ENCODE measurements at places on chromosomes 2 and 18. TPM values are rescaled to one million over a fixed set of nuclear protein-coding genes. Genes with fewer than 3 reads are reported as not detected.

DNA sequence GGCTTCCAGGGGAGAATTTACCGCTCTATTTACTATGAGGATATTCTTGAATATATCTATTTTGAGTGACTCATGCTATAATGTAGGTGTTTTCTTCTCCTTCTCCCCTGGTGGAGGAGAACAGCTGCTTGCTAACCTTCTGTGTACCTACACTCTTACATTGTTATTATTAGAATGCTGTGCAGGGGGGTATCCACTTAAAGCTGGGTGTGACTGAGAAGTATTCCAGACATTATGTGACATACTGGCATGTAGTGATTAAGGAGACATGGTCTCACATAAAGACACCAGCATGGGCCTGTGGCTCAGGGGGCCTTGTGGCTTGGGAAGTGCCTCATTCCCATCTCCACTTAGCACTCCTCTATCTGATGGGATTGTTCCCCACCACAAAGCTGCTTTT is 287.9 kb downstream of the PTPRM start:
- no peaks in the 10 kb centered on the region for H3K4me1 ChIP-seq
- no peaks in the 10 kb centered on the region for H3K27me3 ChIP-seq
- no peak overlapping the region for H3K27ac ChIP-seq
- no peaks in the 10 kb centered on the region for H3K36me3 ChIP-seq
- no peak overlapping the region for H3K4me3 ChIP-seq

- no peak overlapping the region for H3K27ac ChIP-seq
- DNase-seq: no peak
- H3K4me1 ChIP-seq: peaks cover 8% of the 10 kb centered on the region
- H3K4me3 ChIP-seq: no peak overlapping the region
- no peaks in the 10 kb centered on the region for H3K27me3 ChIP-seq
- H3K36me3 ChIP-seq: no peaks in the 10 kb centered on the region
These were observed 59.6 kb upstream of the LINC00305 start for GRCh38 chr18:64208516-64208915.

DNA sequence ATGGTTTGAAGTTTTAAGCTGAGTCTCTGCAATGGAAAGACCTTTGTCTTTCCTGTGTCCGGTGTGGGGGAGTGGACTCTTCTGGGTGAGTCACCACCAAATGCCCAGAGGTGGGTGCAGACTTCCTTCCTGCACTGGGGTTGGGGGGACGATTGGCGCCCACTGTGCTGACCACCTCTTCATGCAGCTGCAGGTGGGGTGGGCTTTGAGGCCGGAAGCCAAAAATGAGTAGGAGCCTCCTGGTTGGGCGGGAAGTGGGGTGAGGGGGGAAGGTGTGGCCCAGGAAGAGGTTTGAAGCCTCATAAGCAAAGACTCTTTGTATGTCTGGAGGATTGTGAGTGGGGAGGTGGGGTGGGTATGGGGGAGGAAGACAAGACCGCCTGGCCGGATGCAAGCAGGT is 27.6 kb downstream of the PAX8 start:
- H3K27ac ChIP-seq: peak overlapping the region; percentile 88
- H3K4me1 ChIP-seq: peaks cover 67% of the 10 kb centered on the region
- H3K36me3 ChIP-seq: peaks cover 30% of the 10 kb centered on the region
- peak overlapping the region; percentile 49 for H3K4me3 ChIP-seq
- DNase-seq: peak; percentile 91
- no peaks in the 10 kb centered on the region for H3K27me3 ChIP-seq

MTIF2 gene
- total RNA-seq: 27.7 TPM

DNA sequence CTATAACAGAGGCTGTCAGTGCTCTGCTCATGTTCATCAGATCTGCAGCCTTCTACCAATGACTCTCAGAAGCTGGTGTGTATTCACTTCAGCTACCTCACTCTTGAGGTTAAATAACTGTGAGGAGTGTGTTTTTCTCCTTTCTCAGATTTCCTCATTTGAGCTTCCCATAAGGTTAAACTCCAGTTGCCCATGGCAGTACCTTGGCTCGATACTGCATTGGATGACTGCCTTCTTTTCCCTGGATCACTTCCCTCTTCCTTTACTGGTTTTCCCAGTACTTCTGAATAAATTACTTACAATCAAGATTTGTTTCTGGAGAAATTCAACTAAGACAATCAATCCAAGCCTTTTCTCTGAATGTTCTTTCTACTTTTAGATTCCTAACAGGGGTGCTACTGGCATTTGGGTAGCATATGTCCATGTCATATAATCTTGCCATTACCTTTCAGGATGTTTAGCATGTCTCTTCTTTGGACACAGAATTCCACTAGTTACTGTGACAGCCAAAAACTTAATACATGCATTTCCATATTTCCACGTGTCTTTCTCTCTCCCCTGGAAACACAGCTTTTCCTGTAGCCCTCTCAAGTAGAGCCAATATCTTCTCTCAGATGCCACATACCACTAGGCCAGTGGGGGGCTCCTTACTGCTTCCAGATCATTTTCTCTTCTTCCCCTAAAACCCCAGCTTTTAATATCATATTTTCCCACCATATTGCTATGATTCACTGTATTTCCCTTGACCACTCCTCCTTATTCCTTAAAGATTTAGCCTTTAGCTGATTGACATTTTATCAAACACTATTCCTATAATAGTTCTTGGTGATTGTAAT is 15.0 kb upstream of the SPOPL start:
- no peak overlapping the region for H3K4me3 ChIP-seq
- no peak for DNase-seq
- H3K36me3 ChIP-seq: peaks cover 2% of the 10 kb centered on the region
- H3K27me3 ChIP-seq: no peaks in the 10 kb centered on the region

DNA sequence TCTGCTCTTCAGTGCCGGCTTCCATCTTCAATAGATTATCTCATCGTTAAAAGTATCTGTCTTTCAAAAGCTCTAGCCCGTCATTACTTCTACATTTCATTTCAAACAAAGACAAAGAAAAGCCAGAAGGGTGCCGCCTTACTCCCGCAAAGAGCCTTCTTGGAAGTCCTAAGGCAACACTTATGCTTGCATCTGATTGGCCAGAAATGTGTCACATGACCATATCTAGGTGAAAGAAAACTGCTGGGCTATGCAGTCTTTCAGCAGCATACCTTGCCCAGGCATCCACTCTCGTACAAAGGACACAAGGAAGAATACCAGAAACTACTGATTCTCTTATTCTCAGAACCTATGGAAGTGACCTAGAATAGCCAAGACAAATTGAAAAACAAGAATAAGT is 217.1 kb upstream of the SLC35G4 start:
- no peak overlapping the region for H3K27ac ChIP-seq
- H3K4me3 ChIP-seq: no peak overlapping the region
- H3K4me1 ChIP-seq: no peaks in the 10 kb centered on the region

DNA sequence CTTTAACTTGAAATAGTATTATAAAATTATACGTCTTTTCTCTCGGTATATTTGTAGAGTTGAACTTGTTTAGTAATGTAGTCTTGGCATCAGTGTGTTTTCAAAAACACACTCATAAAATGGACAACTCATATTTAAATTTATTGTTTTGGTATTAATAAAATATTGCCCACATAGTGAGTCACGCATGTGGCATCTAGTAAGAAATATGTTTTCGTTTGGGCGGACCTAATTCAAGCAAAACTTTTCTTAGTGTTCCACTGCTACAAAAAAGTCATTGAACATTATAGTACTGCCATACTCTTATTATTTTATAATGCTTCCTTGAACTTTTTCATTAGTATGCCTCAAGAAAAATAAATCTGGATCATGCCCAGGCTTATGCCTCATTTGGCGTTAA is 31.1 kb upstream of the FAM237A start:
- peaks cover 3% of the 10 kb centered on the region for H3K4me1 ChIP-seq
- H3K27me3 ChIP-seq: no peaks in the 10 kb centered on the region
- H3K4me3 ChIP-seq: no peak overlapping the region

DNA sequence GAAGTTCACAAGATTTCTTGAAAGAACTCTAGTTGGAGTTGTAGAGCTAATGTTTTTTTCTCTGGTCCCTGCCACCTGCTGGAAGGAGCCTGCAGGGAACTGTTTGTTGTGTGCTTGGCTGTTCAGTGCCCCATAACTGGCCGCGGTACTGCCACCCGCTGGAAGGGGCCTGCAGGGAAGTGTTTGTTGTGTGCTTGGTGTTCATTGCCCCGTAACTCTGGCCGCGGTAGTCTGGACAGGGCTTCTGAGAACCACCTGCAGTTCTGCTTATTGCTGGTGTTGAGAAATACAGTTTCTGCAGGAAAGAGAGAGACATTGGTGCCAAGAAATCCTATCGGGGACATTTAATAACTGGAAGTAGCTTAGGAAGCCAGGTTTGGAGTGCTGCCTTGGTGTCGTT is 58.1 kb downstream of the AGAP1 start:
- no peak overlapping the region for H3K4me3 ChIP-seq
- H3K36me3 ChIP-seq: no peaks in the 10 kb centered on the region
- no peak for DNase-seq
- H3K4me1 ChIP-seq: no peaks in the 10 kb centered on the region
- H3K27ac ChIP-seq: no peak overlapping the region
- H3K27me3 ChIP-seq: peaks cover 8% of the 10 kb centered on the region

UGT1A8 gene
- not detected for total RNA-seq

DNA sequence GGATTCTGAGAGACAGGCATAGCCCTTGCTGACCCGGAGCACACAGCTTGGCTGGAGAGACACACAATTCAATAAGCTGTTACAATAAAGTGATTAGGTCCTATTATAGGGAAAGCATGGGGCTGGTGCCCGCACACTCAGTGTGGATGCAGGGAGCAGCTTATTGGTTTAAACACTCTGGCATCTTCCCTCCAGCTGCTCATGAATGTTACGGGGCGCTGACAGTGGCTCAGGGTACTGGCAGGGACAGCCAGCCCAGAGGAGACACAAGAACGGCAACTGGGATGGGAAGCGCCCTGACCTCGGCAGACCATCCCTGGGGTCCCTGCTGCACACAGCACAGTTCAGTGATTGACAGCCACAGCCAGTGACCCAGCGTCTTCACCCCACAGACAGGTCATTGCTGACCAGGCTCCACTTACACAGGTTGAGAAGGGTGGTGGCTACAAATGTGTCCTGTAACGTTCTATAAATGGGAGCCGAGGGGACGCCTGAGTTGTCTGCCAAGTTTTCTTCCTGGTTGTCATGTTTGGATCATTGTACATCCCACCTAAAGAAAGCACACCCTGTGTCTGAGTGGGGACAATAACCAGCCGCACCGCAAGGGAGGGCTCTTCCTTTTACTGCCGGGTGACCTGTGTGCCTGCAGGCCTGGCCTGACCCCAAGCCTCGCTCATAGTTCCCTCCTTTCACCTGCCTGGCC is 60.3 kb downstream of the SH3BP4 start:
- DNase-seq: no peak
- H3K27ac ChIP-seq: no peak overlapping the region
- no peaks in the 10 kb centered on the region for H3K36me3 ChIP-seq
- no peaks in the 10 kb centered on the region for H3K4me1 ChIP-seq
- H3K27me3 ChIP-seq: no peaks in the 10 kb centered on the region

ALLC gene
- total RNA-seq: not detected

DNA sequence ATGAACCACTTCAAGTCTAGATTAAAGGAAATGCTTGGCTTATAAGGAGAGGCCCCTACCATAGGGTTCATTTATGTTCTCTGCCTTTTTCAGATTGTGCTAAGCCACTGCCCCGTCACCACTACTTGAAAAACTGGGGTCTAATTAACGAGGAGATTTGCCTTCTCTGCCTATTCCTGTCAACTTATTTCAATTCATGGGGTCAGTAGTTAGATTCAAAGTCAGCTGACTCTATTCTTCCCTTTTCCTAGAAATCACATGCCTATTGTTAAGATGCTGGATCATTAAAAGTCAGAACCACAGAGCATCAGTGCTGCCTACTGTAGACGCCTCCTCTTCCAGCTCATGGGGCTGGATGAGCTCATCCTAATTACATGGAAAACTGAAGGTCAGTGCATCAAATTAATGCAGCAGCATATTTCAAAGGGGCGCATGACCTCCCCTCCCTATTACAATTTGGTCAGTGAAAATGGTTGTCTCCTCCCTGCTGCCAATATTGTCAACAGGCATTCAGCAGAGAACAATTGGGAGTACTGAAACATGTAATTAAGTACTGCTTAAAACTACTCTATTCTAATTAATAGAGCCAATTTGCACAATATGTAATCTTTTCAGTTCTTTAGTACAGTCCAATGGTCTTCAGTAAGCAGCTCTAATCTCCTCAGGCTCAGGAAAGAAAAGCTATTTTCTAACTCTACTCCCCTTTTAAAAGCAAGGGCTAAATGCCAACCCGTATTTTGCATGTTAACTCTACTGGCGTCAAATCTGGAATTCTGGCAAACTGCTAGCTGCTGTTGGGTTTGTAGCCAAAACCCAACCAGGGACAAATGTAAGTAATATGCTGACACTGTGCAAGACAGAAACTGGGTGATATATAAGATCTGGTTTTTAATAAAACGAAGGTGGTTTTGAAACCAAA is 117.4 kb upstream of the ITGB6 start:
- no peak for DNase-seq
- H3K27me3 ChIP-seq: peaks cover 7% of the 10 kb centered on the region
- no peak overlapping the region for H3K27ac ChIP-seq
